Thoracic aorta (tissue), 2 donors: ENCODE measurements at places on chromosomes 1 and 21. TPM values are rescaled to one million over a fixed set of nuclear protein-coding genes. Genes with fewer than 3 reads are reported as not detected.

- peak overlapping the region; percentile 97 for H3K27ac ChIP-seq
- H3K4me3 ChIP-seq, result peak overlapping the region; percentile 91
- H3K27me3 ChIP-seq, result no peaks in the 10 kb centered on the region
- H3K4me1 ChIP-seq, result peaks cover 67% of the 10 kb centered on the region
- DNase-seq, result no peak
Observed at GRCh38 chr1:31581821-31582810, 5.8 kb downstream of the TINAGL1 start.

DNA sequence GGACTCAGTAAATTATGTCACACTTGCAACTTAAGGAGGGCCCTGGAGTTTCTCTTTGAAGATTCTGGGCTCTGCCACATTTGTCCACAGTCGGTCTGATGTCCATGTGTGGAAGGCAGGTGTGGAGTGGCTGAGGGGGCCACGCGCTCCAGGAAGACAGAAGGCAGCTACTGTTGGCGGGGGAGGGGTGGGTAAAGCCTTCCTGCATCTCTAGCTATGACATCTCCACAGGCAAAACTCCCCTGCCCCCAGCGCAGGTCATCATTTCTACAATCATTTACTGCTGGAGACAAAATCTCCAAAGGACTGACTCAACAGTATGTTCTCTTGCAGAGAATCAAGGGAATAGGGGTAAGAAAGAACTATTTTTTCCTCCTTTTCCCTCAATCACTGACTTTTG lies 11.4 kb upstream of the TSPEAR start:
- DNase-seq, result no peak
- no peaks in the 10 kb centered on the region for H3K27me3 ChIP-seq
- no peak overlapping the region for H3K27ac ChIP-seq
- H3K4me3 ChIP-seq, result no peak overlapping the region
- no peaks in the 10 kb centered on the region for H3K4me1 ChIP-seq

- DNase-seq, result no peak
- H3K4me1 ChIP-seq, result no peaks in the 10 kb centered on the region
- no peaks in the 10 kb centered on the region for H3K27me3 ChIP-seq
- no peak overlapping the region for H3K27ac ChIP-seq
- H3K36me3 ChIP-seq, result peaks cover 12% of the 10 kb centered on the region
- H3K4me3 ChIP-seq, result no peak overlapping the region
Observed at GRCh38 chr1:5928714-5929400, 63.4 kb downstream of the NPHP4 start.

GRCh38 chr1:66951513-66951912 lies 26.7 kb downstream of the MIER1 start:
- no peaks in the 10 kb centered on the region for H3K27me3 ChIP-seq
- H3K36me3 ChIP-seq, result peaks cover 21% of the 10 kb centered on the region
- H3K4me3 ChIP-seq, result no peak overlapping the region
- H3K27ac ChIP-seq, result no peak overlapping the region

DNA sequence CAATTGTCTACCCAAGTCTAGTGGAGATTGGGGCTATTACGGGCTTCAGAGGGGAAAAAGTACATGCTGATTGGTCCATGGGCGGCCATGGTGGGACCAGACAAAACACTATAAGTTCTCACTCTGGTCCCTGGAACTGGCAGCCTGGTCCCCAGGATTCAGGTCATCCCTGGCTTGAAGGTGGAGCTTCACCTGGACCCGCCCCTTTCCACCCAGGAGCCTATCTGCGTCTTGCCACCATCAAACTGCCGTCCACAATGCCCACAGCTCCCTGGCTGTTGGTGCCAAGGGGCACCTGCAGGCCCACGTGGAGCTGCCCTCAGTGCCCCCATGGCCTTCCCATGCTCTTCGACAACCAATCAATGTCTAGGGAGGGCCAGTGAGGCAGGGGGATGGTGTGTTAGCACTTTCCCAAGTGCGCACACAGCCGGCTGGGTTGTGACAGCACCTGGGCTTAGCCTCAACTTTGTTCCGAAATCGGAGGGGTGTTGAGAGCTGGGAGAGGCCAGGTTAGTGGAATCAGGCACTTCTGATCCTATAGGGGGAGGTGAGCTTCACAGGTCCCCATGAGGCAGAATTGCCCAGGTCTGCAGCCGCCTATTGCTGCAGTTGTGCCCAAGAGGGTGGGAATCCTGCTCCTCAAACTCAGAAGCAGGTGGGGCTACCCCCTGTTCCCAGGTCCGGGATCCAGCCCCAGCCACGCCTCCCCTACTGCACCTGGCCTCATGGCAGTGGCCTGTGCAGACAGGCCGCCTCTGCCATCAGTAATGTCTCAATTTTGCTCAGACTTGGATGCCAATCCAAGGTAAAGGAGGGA lies 1369.4 kb upstream of the PRMT6 start:
- no peak overlapping the region for H3K4me3 ChIP-seq
- DNase-seq, result no peak
- H3K27me3 ChIP-seq, result no peaks in the 10 kb centered on the region
- H3K27ac ChIP-seq, result no peak overlapping the region

DNA sequence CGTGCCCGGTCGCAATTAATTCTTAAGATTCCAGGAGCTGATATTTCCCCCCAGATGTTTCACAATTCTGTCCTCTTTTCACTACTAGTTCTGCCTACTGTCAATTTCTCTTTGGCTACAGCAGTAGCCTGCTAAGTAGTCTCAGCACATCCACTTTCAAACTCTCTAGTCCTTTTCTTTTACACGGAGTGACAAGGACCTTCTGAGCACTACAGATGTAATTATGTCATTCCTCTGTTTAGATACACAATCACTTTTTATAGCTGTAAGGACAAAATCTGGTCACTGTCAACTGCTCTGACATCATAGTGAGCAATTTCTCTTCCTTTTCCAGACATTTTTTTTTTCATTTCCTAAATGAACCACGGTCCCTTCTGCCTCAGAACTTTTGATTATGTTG lies 421.7 kb upstream of the CHRM3 start:
- H3K4me1 ChIP-seq, result no peaks in the 10 kb centered on the region
- H3K27ac ChIP-seq, result no peak overlapping the region
- DNase-seq, result no peak
- H3K36me3 ChIP-seq, result no peaks in the 10 kb centered on the region
- H3K27me3 ChIP-seq, result no peaks in the 10 kb centered on the region

CHI3L2 gene
- total RNA-seq, result 2.2 TPM

DNA sequence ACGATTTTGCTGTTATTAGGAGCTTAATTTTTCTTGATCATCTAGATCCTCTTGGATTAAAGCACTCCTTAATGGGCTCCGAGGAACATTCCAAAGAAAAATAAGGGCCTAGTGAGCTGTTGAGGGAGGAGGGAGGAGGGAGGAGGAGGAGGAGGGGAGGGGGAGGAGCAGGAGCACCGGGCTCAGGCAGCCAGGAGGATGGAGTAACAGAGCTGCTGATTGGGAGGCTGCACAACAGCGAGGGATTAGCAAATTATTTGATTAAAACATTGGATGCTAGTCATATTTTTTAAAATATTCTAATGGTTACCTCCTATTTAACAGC lies 302.1 kb upstream of the RRP15 start:
- DNase-seq, result no peak
- H3K27ac ChIP-seq, result no peak overlapping the region
- no peaks in the 10 kb centered on the region for H3K4me1 ChIP-seq
- H3K27me3 ChIP-seq, result no peaks in the 10 kb centered on the region

- H3K4me1 ChIP-seq, result peaks cover 2% of the 10 kb centered on the region
- H3K36me3 ChIP-seq, result no peaks in the 10 kb centered on the region
- H3K4me3 ChIP-seq, result no peak overlapping the region
Observed at GRCh38 chr1:97350662-97351061, 570.2 kb downstream of the DPYD start.

DNA sequence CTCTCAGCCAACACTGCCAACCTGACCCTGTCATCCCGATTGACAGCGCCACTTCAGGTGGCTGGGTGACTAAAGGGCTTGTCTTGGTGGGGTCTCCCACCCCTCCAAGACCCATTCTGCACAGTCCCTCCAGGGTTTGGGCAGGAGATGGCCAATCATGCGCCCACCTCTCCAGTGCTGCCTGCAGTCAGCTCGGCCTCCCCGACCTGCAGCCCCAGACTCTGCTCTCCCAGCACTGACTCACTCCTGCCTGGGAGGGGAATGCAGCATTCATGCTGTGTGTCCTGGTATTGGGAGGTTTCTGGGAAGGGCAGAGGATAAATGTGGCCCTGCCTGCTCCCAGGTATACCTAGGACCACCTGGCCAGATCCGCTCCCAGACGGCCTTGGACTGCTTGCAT lies 9.7 kb downstream of the TMEM81 start:
- no peak for DNase-seq
- H3K27me3 ChIP-seq, result no peaks in the 10 kb centered on the region
- H3K36me3 ChIP-seq, result no peaks in the 10 kb centered on the region
- H3K4me1 ChIP-seq, result no peaks in the 10 kb centered on the region
- no peak overlapping the region for H3K27ac ChIP-seq

IQGAP3 gene
- 2.2 TPM for total RNA-seq

DNA sequence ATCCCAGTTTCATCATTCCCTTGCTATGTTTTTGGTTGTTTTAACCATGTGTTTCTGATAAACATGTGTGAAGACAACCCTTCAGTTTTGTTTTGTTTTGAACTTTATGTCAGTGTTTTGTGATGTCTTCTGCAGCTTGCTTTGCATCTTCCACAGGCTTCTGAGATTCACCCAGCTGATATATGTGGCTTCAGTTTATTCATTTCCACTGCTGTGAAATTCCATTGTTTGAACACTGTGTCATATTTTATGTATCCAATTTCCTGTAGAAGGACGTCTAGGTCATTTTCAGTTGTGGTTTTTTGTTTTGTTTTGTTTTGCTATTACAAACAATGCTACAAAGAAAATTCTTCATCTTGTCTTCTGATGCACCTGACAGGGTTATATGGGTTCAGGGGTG lies 27.2 kb upstream of the SLC26A9 start:
- no peaks in the 10 kb centered on the region for H3K4me1 ChIP-seq
- H3K27me3 ChIP-seq, result no peaks in the 10 kb centered on the region
- H3K36me3 ChIP-seq, result no peaks in the 10 kb centered on the region
- H3K4me3 ChIP-seq, result no peak overlapping the region
- DNase-seq, result no peak

VPS26C gene
- 102 TPM for total RNA-seq

- H3K27ac ChIP-seq, result no peak overlapping the region
- no peak for DNase-seq
- no peaks in the 10 kb centered on the region for H3K27me3 ChIP-seq
Observed at GRCh38 chr1:42364089-42364488, 16.5 kb upstream of the RIMKLA start.

GRCh38 chr21:46317710-46318463 lies 5.8 kb downstream of the C21orf58 start:
- no peak overlapping the region for H3K27ac ChIP-seq
- H3K4me3 ChIP-seq, result no peak overlapping the region
- no peak for DNase-seq
- no peaks in the 10 kb centered on the region for H3K36me3 ChIP-seq

KIF17 gene
- 3.2 TPM for total RNA-seq

GRCh38 chr1:64959986-64960385 lies 6.4 kb downstream of the JAK1 start:
- no peak for DNase-seq
- no peaks in the 10 kb centered on the region for H3K27me3 ChIP-seq
- H3K4me3 ChIP-seq, result no peak overlapping the region
- peaks cover 36% of the 10 kb centered on the region for H3K4me1 ChIP-seq
- H3K36me3 ChIP-seq, result no peaks in the 10 kb centered on the region

DNA sequence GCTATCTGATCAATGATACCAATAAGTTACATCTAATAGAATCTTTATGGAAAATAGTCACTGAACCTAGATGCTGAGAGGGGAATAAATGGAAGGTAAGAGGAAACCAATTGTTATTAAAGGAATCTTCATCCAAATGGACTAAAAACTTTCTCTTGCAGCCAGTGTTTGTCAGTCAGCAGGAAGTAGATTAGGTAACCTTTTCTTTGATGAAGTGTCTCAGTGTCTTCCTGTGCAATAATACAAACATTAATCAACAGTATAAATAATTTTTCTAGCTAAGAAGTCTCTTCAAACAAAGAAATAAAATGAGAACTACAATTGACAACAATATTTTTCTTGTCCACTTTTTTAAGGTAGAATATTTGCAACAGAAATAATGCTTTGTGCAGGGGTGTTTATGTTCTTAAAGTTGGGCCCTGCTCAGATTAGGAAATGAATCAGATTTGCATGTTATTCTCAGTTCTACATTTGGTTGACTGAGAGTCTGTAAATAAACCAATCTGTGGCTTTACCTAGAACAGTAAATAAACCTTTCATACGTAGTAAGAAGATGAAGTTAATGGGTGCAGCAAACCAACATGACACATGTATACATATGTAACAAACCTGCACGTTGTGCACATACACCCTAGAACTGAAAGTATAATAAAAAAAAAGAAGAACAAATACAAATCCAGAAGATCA lies 391.4 kb downstream of the MRPL39 start:
- DNase-seq, result no peak
- H3K36me3 ChIP-seq, result no peaks in the 10 kb centered on the region
- H3K4me1 ChIP-seq, result no peaks in the 10 kb centered on the region
- no peak overlapping the region for H3K27ac ChIP-seq

DNA sequence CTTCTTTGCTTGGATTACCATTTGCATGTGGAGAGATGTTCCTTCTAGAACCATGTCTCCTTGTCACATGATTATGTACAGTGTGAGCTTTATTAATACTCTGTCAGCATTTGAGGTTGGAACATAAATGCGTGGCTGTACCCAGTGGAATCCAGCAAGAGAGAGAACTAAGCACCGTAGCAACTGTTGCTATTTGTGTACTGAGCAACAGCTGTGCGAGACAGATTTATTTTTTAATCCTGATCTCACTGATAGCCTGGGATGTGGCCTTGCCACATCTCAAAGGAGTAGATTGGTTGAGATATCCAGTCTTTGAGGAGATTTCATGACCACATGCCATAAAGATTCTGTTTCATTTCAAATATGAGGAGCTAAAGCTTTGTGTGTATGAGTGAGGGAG lies 43.4 kb downstream of the KIF1B start:
- H3K4me1 ChIP-seq, result peaks cover 42% of the 10 kb centered on the region
- peaks cover 4% of the 10 kb centered on the region for H3K36me3 ChIP-seq
- no peaks in the 10 kb centered on the region for H3K27me3 ChIP-seq
- DNase-seq, result peak; percentile 11

- no peaks in the 10 kb centered on the region for H3K4me1 ChIP-seq
- no peak overlapping the region for H3K4me3 ChIP-seq
- H3K27ac ChIP-seq, result no peak overlapping the region
- H3K36me3 ChIP-seq, result no peaks in the 10 kb centered on the region
- no peak for DNase-seq
- H3K27me3 ChIP-seq, result no peaks in the 10 kb centered on the region
Observed at GRCh38 chr1:84642774-84643173, 47.5 kb downstream of the SSX2IP start.
